ENCODE measurements at places on chromosomes 12 and 14.

- no peak for DNase-seq
Observed at GRCh38 chr12:112018571-112019237, 5.5 kb downstream of the ERP29 start.

DNA sequence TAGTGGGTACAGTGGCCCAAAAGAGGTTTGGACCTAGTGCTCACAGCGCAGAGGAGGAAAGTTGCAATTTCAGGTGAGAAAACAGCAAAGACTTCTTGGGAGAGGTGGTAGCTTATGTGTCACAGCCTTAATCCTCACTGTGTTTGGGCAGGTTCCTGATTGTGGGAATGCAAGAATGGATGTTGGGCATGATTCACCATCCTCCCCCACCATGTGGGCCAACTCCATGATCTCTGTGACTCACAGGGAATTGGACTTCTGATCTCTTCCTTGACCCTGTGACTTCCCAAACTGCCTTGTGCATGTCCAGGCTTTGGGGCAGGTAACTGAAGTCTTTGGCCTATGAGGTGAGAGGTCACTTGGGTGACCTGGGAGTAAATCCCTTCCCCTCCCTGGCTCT is 1.8 kb upstream of the CHST11 start:
- no peak for DNase-seq

DNA sequence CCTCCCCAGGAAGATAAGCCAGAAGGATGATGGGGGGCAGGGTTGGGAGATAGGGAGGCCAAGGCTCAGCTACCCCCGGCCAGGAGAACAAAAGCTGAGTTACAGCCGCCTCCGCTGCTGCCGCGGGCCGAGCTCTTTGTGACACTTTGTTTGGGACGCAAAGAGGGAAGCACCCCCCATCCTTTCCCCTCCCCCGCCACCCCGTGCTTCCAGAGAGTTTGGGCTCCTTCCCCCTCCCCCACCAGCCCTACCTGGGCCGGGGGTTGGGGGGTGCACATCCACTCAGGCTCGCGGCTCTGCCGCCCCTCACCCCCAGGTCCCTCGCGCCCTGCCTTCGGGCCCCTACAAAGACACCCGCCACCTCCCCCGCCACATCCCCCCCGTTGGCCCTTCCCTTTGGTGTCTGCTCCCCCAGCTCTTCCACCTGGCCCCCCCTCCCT is 799 bp downstream of the ZNF219 start:
- DNase-seq: no peak

GRCh38 chr12:69278814-69279782 is 39.7 kb downstream of the CPSF6 start:
- DNase-seq: no peak

GRCh38 chr12:80314741-80315140 is 129.3 kb upstream of the PTPRQ start:
- DNase-seq: no peak
